ENCODE measurements at places on chromosomes 1 and 21. TPM values are rescaled to one million over a fixed set of nuclear protein-coding genes. Genes with fewer than 3 reads are reported as not detected.

GRCh38 chr1:26721669-26722355 lies 26.0 kb downstream of the ARID1A start:
- no peak for DNase-seq
- no peak overlapping the region for H3K27ac ChIP-seq
- peaks cover 91% of the 10 kb centered on the region for H3K4me1 ChIP-seq
- H3K27me3 ChIP-seq, result no peaks in the 10 kb centered on the region
- no peak overlapping the region for H3K4me3 ChIP-seq
- H3K36me3 ChIP-seq, result peaks cover under 1% of the 10 kb centered on the region

CFHR2 gene
- not detected for total RNA-seq

KRTAP7-1 gene
- total RNA-seq, result not detected

DNA sequence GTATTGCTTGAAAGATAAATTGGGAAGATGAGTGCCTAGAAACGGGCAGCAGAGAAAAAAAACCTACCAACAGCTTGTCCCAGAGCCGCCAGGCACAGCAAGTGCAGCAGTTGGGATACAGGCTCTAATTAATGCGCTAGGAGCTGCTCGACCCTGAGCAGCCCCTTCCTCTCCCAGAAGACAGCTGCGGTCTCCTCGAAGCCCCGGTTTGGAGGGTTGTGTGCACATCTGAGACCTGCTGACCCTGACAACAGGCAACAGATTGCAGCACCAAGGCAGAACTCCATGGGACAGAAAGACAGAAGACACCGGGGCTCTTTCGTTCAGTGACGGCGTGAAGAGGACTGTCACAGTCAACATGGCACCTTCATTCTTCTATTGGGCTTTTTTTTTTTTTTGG lies 101.4 kb downstream of the TSEN15 start:
- H3K36me3 ChIP-seq, result no peaks in the 10 kb centered on the region
- H3K27ac ChIP-seq, result no peak overlapping the region
- H3K4me3 ChIP-seq, result no peak overlapping the region
- H3K27me3 ChIP-seq, result peaks cover 11% of the 10 kb centered on the region
- DNase-seq, result no peak

GRCh38 chr1:53549287-53549686 lies 90.1 kb downstream of the DMRTB1 start:
- H3K27ac ChIP-seq, result no peak overlapping the region
- DNase-seq, result no peak
- H3K27me3 ChIP-seq, result no peaks in the 10 kb centered on the region
- H3K36me3 ChIP-seq, result no peaks in the 10 kb centered on the region
- no peak overlapping the region for H3K4me3 ChIP-seq

DNA sequence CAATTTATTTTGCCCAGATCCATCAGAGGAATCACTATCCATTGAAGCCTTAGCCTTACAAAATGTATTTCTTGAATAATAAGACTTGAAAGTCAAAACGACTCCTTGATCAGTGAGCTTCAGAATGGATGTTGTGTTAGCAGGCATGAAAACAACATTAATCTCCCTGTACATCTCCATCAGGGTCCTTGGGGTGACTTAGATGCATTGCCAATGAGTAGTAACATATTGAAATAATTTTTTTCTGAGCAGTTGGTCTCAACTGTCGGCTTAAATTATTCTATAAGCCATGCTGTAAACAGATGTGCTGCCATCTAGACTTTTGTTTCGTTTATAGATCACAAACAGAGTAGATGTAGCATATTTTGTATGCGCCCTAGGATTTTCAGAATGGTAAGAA lies 482.0 kb downstream of the AMY1C start:
- H3K4me1 ChIP-seq, result no peaks in the 10 kb centered on the region
- no peak overlapping the region for H3K27ac ChIP-seq
- no peak overlapping the region for H3K4me3 ChIP-seq

CCDC24 gene
- total RNA-seq, result 2.7 TPM

DNA sequence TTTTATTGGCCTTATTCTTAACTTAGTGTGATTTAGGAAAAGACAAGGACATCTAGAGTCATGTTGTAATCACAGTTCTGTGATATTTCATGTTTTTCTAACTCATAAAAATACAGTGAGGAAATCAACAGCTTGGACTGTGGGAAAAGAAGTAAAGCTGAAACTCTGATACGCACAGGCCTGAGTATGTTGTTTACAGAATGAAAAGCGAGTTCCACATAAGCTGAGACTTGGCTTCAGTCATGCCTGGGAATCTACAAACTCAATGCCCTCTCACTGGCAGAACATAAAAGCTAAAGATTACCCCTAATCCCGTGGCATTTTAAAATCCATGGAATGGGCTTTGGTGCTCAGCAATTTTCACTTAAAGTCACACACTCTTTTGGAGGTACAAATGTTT lies 23.6 kb upstream of the ATP5PO start:
- no peak overlapping the region for H3K27ac ChIP-seq
- H3K36me3 ChIP-seq, result no peaks in the 10 kb centered on the region
- H3K4me3 ChIP-seq, result no peak overlapping the region
- H3K4me1 ChIP-seq, result peaks cover 75% of the 10 kb centered on the region

DNA sequence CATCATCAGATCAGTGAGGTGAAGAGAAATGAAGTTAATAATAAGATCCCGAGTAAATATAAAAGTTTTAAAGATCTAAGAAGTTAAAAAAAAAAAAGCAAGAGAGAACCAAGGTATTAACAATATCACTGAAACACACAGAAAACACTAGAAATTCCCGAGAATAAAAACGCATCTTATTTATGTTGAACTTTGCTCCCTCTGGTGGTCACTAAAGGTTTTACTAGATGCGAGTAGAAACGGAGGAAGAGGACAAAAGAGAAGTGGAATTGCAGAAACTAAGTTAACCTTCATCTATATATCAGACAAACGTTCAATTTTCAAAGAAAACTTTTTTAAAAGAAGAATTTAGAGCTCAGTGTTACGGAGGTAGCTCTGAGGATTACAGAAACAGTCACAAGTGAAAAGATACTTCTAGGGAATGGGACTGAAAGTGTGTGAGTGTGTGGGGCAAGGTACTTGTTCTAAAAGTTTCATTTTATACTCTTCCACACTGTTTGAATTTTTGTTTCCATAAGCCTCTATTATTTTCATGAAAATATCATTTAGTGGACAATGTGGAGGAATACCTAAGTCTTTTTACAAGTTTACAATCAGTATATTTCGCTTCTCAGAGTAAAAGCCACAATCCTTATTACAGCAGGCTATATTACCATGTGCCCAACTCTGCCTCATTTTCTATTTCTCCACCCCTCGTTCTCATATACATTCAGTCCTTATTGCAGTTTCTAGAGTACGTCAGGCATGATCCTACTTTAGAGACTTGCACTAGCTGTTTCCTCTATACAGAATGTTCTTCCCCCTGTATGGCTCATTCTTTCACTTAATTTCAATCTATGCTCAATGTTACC lies 19.7 kb downstream of the ACBD6 start:
- H3K27ac ChIP-seq, result no peak overlapping the region
- no peaks in the 10 kb centered on the region for H3K27me3 ChIP-seq
- peaks cover 7% of the 10 kb centered on the region for H3K4me1 ChIP-seq
- no peak overlapping the region for H3K4me3 ChIP-seq
- H3K36me3 ChIP-seq, result peaks cover 4% of the 10 kb centered on the region

GRCh38 chr1:39672551-39672947 lies 642 bp upstream of the NT5C1A start:
- no peaks in the 10 kb centered on the region for H3K36me3 ChIP-seq
- peak; percentile 53 for DNase-seq
- no peak overlapping the region for H3K27ac ChIP-seq

DNA sequence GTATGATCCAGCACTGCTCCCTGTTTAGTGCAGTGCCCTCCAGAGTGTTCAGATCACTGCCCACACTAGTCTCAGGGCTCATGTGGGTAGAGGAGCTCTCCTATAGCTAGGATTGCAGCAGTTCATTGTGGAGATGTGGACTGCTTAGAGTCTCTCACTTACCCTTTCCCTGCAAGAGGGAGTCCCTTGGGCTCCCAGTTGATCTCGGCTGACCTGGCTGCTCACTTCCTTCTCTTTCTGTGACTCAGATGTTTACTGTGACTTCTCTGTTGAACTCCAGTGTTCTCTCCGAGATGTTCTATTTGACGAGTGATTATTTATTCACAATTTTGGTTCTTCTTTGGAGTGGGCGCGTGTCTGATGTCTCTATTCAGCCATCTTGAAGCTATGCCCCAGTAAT lies 141.9 kb downstream of the PTBP2 start:
- no peak overlapping the region for H3K27ac ChIP-seq
- no peaks in the 10 kb centered on the region for H3K4me1 ChIP-seq
- no peak for DNase-seq
- no peak overlapping the region for H3K4me3 ChIP-seq
- no peaks in the 10 kb centered on the region for H3K36me3 ChIP-seq
- H3K27me3 ChIP-seq, result no peaks in the 10 kb centered on the region

ACKR1 gene
- total RNA-seq, result not detected

DNA sequence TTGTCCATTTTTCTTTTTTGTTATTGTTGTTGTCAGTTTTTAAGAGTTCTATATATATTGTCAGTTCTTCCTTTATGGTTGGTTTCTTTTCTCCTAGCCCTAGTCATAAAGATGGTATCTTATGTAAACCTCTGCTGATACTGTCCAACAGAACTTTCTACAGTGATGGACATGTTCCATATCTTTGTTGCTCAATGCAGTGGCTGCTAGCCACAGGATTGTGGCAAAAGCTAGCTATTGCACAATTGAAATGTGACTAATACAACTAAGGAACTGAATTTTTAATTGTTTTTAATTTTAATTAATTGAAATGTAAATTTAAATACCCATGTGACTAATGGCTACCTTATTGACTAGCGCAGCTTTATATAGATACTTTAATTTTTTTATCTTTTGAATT lies 411.8 kb upstream of the PTBP2 start:
- H3K27ac ChIP-seq, result no peak overlapping the region
- no peaks in the 10 kb centered on the region for H3K36me3 ChIP-seq
- H3K4me1 ChIP-seq, result no peaks in the 10 kb centered on the region
- H3K4me3 ChIP-seq, result no peak overlapping the region

APCS gene
- total RNA-seq, result not detected

GBP5 gene
- total RNA-seq, result 67.2 TPM

DNA sequence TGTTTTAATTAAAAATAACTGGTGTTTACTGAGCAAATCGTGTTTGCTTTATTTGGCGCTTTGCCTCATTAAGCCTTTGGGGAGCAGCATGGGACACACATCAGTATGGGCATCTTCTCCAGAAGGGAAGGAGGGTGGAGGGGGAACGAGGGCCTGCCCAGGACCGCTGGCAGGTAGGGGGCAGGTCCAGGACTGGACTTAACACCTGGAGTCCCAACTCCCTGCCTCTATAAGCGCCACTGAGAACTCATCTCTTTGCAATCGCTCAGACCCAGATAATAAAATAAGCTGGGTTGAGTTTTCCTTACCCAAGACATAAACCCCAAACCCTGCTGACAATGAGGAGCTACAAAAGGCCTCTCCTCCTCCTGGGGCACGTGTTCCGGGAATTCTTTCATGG lies 15.1 kb downstream of the ABCG1 start:
- peak overlapping the region; percentile 78 for H3K27ac ChIP-seq
- H3K36me3 ChIP-seq, result no peaks in the 10 kb centered on the region
- H3K4me3 ChIP-seq, result peak overlapping the region; percentile 72
- no peak for DNase-seq
- no peaks in the 10 kb centered on the region for H3K27me3 ChIP-seq

FAM72C gene
- 4.1 TPM for total RNA-seq

- H3K4me3 ChIP-seq, result no peak overlapping the region
- DNase-seq, result no peak
- H3K4me1 ChIP-seq, result no peaks in the 10 kb centered on the region
Measured at GRCh38 chr1:1985375-1986050, 18.1 kb downstream of the CFAP74 start.

PRKCZ gene
- total RNA-seq, result 15.4 TPM

DNA sequence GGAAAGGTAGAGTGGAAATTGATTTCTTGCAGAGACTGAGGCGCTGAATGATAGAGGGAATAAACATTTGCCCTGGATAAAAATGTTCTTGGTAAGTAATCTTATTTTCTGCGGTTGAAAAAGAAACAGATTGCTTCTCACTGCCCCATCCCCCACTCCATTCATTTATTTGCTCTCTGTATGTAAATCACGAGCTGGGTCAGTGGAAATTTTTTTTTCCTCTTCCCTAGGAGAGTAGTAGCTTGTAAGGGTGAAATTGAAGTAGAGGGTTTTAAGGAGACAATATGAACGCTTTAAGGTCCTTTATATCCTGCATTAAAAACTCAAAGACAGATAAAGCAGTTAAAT lies 1.4 kb upstream of the BRINP3 start:
- H3K27ac ChIP-seq, result no peak overlapping the region
- no peak overlapping the region for H3K4me3 ChIP-seq
- H3K4me1 ChIP-seq, result no peaks in the 10 kb centered on the region
- H3K27me3 ChIP-seq, result no peaks in the 10 kb centered on the region

DNA sequence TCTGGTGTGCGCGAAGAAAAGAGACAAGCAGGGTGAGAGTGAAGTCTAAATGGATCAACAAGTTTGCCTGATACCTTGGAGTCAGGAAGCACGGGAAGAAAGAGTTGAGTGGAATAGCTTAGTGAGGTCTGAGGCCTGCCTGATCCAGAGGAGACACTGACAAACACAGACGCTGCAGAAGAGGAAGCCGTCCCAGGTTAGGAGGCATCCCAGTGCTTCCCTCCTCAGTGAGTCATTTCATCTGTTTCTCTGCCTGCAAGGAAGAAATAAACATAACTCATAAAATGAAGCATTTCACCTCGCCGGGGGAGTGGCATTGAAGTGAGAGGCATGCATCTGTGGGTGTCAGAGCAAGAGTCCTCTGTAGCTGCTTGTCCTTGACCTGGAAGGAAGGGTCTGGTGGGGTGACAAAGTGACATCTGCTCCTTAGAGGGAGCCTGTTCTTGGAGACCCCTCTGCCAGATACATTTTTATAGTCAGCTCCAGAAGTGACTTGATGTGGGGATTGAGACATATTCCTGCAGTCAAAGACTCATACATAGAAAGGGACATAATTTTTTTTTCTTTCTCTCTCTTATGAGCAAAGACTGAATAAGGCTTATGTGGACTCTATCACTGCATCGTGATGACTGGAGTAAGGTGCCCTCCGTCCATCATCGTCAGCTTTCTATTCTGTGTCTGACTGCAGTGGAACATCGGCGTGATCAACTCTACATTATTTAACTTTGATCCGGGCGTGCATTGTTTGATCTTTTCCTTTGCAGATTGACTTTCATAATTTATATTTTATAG lies 256.7 kb downstream of the KIF26B start:
- no peak overlapping the region for H3K4me3 ChIP-seq
- DNase-seq, result no peak
- H3K36me3 ChIP-seq, result no peaks in the 10 kb centered on the region
- no peaks in the 10 kb centered on the region for H3K27me3 ChIP-seq
- no peaks in the 10 kb centered on the region for H3K4me1 ChIP-seq

GRCh38 chr1:60895701-60896100 lies 186.7 kb upstream of the NFIA start:
- H3K27ac ChIP-seq, result no peak overlapping the region
- H3K27me3 ChIP-seq, result no peaks in the 10 kb centered on the region
- no peak for DNase-seq
- no peaks in the 10 kb centered on the region for H3K36me3 ChIP-seq

UMODL1 gene
- total RNA-seq, result 0.07 TPM

Data from CD8-positive, alpha-beta memory T cell (primary cell).